Mucosa of gallbladder (tissue), 1 donor: ENCODE measurements at places on chromosomes 2 and 18. TPM values are rescaled to one million over a fixed set of nuclear protein-coding genes. Genes with fewer than 3 reads are reported as not detected.

DNA sequence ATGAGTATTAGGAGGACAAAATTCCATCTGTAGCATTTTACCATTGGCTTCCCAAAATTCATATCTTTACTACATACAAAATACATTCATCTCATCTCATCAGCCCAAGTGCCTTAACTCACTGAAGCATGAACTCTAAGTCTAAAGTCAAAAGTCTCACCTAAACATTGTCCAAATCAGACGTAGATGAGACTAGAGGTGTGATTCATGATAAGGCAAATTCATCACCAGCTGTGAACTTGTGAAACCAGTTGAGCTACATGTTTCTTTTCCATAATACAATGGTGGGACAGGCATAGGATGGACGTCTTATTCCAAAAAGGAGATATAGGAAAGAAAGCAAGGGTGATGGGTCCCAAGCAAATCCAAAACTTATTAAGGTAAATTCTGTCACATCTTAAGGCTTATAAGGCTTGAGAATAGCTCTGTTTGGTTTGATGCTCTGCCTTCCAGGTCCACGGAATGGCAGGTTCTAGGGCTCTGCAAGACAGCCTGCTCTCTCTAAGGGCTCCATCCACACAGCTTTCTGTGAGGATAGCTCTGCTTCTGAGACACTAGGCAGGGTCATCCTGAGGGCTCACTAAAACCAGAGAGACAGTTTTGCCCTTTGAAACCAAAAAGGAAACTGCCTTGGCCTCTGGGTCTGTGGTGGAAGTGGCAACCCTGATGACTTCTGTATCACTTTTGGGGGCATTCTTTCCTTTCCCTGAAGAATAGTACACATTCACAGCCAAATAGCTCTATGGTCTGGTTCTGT, 9.6 kb downstream of the IFIH1 start:
- no peak for DNase-seq

DNA sequence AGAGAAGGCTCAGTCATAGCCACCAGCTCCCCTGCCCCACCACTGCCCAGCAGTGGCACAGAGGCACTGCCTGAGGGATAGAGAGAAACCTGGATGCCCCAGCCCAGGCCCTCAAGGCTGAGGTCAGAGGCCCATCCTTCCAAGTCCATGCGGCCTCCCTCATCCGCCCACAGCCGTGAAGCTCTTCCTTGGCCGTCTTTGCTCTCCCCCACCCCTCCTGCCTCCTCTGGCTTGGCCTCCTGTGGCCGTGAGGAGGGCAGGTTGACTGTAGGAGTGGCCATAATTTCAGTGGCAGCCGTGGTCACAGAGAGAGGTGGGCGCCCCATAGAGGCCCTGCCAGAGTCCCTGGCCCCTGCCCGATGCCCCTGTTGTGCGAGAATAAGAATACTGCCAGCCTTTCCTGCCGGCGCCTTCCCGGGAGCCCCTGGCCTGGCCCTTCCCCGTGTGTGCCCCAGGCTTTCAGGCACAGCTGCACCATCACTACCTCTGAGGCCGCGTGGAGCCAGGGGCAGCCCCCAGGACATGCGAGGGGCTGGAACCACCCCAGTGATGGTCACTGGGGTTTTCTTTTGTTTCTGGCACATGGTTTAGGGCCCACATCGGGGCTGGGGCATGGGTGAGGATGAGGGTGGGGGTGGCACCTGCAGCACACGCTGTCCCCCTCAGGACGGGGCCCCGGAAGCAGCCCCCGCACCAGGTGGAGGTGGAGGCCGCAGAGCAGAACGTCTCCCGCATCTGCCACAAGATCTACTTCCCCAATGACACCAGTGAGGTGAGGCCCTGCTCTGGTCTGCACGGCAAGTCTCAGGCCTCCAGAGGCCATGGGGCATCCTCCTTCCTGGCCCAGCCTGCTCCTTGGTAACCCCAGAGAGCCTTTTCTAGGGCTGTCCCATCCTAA, 13.1 kb upstream of the GPR17 start:
- DNase-seq: no peak

- no peak for DNase-seq
Observed at GRCh38 chr2:28453396-28453795, 42.5 kb upstream of the PLB1 start.

DNA sequence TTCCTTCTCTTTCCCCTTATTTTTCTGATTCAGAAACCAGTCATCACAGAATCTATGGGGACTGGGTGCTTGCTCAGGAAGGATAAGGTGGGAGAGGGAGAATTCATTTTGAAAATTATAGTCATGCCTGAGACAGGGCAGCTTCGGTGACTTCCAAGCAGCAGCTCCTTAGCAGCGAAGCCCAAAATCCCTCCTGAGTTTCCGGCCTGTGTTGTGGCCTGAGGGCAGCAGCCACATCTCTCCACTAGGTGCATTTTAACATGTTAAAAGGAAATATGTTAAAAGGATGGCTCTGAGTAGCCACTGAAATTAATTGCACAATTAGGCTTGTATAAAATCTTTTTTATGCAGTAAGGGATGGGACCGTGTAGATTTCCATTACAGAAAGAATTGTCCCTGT, 207.0 kb upstream of the RAB12 start:
- no peak for DNase-seq

GRCh38 chr18:55102501-55102900, 143.2 kb upstream of the CCDC68 start:
- DNase-seq: no peak

DNA sequence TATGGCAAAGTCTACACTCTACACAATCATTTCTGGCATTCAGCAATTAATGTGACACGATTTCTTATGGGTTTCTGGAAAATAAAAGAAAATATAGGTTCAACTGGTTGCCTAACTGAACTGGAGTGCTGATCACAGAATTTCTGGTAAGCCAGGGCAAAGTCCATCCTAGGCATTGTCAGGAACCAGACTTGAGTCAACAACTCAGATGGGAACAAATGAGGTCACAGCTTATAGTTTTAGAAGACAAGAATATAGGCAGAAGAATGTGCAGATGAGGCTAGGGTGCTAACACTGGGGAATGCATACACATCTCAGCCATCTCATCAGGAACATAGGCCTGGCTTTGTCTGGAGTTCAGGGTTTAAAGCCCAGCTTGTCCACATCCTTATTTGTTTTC, 317.2 kb upstream of the ID2 start:
- peak; percentile 68 for DNase-seq

DNA sequence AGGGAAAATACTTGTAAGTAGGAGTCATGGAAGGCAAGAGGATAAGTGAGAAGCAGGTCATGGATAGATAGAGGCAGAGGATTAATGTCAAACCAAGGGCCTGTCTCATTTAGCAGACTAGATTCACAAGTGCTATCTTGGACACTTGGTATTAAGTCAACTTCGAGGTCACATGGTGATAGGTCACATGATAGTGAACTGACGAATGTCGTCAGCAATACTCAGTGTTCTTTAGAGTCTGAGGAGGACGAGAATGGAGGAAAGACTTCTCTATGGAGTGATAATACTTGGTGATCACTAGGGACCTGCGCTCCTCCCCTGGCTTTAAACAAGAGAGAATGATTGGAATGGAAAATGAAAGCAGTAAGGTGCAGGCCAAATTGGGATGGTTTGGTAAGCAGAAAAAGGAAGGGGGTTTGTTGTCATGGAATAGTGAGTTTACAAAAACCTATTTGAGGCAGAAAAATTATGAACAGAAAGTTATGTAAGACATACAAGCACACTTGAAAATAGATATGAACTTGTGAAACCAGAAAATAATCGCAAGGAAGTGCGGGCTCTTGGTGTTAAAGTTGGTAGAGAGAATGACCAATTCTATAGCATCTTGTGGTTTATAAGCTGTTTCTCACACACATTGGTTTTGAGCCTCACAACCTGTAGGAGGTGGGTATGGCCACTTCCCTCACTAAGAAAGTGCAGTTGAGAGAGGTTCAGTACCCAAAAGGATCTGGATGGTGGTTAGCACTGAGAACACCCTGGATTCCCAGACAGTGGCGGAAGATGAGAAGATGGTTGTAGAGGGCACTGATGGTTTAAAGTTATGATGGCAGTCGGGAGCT, 141.5 kb downstream of the WDSUB1 start:
- no peak for DNase-seq

DNA sequence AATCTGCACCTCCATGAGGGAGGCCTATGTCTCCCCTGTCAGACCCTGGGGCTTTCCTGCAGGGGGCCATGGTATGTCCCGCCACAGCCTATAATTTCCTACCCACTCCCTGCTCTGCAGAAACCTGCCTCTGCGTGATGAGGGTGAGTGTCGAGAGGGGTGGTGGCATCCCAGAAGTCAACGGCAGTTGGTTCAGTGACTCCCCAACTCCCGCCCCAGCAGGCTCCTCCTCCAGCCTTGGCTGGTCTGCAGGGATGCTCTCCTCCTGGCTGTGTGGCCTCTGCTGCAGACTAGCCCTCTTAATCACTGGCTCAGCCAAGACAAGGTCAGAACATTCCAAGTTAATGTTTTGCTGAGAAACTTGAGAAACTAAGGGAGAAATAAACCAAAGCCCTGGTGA, 13.3 kb downstream of the CELF4 start:
- DNase-seq: no peak

DNA sequence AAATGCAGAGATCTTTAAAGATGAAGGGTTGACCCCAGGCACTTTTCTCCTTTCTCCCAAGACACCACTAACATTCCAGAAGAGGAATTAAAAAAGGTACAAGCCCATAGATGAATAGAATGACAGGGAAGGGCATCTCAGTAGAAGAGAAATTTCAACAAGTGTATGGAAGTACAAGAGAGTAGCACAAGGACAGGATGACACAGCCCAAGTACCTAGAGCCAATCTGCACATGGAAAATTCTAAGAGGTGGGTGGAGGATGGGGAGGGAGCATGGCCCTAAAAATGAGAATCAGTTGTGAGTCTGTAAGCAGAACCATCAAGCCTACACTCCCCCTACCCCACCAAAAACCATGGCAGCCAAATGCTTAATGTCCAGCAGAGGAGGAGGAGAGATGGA, 39.7 kb upstream of the LOXHD1 start:
- DNase-seq: no peak

The RGPD3 gene
- total RNA-seq: 0.14 TPM

The LIPG gene
- 138 TPM for total RNA-seq

The MLPH gene
- 222 TPM for total RNA-seq

The C2orf15 gene
- total RNA-seq: 5.8 TPM

The HRH4 gene
- total RNA-seq: not detected

The C2orf72 gene
- total RNA-seq: 34.2 TPM

The TNFRSF11A gene
- 38.9 TPM for total RNA-seq
